LNCaP clone FGC (cell line): ENCODE measurements at places on chromosomes 3 and 15.
A peak's percentile ranks its signal among the peaks of the same experiment; 100 is the strongest.

DNA sequence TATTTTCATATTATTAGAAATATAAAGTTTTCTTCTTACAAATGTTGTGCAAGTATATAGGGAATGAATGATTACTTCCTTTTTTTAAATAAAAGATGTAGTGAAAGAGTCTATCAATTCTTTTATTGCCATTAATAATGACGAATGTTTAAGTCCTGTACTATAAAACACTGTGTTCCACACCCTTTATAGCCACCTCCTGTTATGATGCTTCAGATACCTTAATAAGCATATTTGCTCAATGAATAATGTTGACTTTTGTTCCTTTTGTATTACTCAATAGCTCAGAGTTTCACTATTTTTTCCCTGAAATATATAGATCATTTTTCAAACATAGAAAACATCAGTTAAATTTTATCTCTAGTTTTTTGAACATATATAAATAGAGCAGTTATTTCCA is 378.2 kb upstream of the THBS1 start:
- DNase-seq: peak; percentile 14

DNA sequence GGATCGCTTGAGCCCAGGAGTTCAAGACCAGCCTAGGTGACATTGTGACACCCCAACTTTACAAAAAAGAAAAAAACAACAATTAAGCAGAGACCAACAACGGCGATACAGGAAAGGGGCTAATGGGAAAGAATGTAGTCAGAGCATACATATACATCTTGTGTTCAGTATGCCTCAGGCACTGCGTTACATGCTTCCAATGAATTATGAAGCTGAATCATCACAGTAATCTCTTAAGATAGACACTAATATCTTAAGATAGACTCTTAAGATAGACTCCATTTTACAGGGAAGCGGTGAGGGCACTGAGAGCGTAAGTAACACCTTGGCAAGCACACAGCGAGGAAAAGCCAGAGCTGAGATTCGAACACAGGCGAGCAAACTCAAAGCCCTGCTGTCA is 6.1 kb upstream of the LDHAL6B start:
- DNase-seq: no peak

- DNase-seq: no peak
Measured at GRCh38 chr3:34323517-34323916, 525.1 kb downstream of the PDCD6IP start.

DNA sequence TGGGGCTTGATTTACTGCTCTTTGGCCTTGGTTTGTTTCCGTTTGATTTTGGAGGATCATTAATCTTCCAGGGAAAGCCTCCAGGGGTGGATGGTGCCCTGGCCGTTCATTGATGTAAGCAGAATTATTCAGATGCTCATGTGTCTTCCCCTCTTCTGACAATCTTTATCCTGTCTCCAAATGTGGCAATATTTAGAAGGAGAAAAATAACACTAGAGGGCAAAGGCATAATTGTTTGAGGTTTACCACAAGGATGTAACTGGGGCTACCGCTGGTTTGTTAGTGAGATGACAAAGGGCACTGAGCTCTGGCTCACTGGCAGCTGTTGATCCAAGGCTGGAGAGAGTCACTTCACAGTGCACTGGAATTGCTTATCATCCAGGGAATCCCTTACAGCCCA is 18.2 kb upstream of the PLCL2 start:
- DNase-seq: no peak
